PC-3 (cell line): ENCODE measurements at places on chromosomes 12 and 14. TPM values are rescaled to one million over a fixed set of nuclear protein-coding genes. Genes with fewer than 3 reads are reported as not detected.
A peak's percentile ranks its signal among the peaks of the same experiment; 100 is the strongest.

DNA sequence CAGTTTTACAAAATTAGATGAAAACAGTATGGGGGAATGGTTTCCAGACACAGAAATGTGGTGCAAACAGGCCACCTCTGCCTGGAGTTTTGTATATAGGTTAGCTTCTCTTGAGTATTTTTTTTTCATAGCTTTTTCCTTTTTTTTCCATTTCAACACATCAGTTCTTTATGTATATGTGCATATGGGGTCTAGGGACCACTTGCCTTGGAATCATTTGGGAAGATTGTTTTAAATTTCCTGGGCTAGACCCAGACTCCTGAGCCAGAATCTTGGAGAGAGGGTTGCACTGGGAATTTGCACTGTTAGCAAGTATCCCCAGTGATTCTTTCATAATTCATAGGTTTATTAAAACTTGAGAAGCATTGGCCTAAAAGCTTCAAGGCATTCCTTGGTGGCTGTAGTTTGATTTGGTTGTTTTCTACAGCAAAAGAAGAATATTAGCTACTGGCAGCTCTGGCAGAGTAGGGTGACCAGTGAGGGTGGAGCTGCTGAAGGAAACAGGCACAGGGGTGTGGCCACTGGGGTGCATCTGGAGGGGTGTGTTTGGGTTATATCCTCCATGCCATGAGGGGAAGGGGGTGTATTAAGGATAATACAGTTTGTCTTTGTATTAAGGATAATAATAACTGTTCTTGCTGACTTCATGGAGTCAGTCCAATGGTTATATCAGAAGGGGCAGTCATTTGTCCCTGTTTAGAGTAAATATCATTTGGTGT lies 22.8 kb downstream of the PPP1R36 start:
- DNase-seq, result no peak
- no peaks in the 10 kb centered on the region for H3K36me3 ChIP-seq
- H3K27me3 ChIP-seq, result no peaks in the 10 kb centered on the region
- no peak overlapping the region for H3K27ac ChIP-seq
- H3K4me1 ChIP-seq, result peaks cover 11% of the 10 kb centered on the region
- H3K4me3 ChIP-seq, result no peak overlapping the region

- no peak overlapping the region for H3K4me3 ChIP-seq
- no peaks in the 10 kb centered on the region for H3K36me3 ChIP-seq
- no peak overlapping the region for H3K27ac ChIP-seq
- H3K4me1 ChIP-seq, result peaks cover 19% of the 10 kb centered on the region
- DNase-seq, result no peak
Observed at GRCh38 chr12:1932264-1932777, 13.9 kb upstream of the CACNA2D4 start.

DNA sequence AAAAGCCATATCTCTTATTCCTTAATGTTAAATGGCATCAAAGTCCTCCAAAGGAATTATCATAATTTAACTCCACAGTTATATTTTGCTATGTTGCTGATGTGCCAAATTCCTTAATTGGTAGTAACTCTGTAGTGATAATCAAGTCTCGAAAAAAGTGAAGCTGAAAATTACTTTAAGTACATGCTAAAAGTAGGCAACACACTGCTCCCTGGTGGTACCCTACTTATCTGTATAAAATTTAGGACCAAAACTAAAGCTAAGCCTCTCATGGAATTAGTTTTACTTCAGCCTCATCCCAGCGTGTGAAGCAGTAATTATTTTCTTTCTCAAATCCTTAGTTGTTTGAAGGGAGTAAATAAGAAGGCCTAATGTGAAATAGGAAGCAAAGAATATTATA lies 132.8 kb downstream of the TTLL5 start:
- H3K27ac ChIP-seq, result no peak overlapping the region
- no peaks in the 10 kb centered on the region for H3K4me1 ChIP-seq
- peak; percentile 24 for DNase-seq
- H3K27me3 ChIP-seq, result no peaks in the 10 kb centered on the region
- H3K4me3 ChIP-seq, result no peak overlapping the region

Gene TCTN2
- 13.9 and 15.8 TPM in 2 replicates for total RNA-seq

Gene CDH24
- total RNA-seq, result 14.8 and 16.4 TPM in 2 replicates
